ENCODE measurements at places on chromosomes 16 and 17.

- no peak for DNase-seq
These were observed 32.7 kb downstream of the CDK5R1 start for GRCh38 chr17:32519228-32520103.

DNA sequence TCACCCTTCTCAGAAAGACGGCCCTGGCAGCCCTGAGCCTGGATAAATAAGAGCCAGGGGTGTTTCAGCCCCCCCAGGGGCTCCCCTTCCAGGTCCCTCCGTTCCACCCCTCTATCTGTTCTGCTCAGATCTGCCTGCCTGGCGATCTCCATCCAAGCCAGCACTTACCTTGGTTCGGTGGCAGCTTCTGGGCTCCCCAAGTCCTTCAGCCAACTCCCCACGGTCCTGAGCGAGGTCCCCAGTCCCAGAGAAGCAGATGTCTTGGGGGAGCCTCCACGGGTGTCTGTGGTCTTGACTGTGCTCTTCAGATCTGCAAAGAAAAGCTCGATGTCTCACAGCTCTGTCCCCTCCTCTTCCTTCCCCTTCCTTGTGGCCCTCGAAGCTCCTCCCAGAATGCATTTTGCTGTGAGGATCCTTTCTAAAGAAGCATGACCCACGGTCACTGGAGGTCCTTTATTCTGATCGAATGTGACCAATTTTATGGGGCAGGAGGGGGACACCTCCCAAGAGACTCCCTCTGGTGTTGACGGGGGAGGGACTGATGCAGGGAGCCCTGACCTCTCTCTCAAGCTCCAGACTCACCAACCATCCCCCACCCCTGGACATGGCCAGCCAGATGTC lies at the start of gene PIK3R6:
Gene PIK3R6, minus strand, starts transcription at position 314 of the 621 bp plus-strand sequence. CDS start 17,880 bp downstream, outside the sequence.
- no peak for DNase-seq

DNA sequence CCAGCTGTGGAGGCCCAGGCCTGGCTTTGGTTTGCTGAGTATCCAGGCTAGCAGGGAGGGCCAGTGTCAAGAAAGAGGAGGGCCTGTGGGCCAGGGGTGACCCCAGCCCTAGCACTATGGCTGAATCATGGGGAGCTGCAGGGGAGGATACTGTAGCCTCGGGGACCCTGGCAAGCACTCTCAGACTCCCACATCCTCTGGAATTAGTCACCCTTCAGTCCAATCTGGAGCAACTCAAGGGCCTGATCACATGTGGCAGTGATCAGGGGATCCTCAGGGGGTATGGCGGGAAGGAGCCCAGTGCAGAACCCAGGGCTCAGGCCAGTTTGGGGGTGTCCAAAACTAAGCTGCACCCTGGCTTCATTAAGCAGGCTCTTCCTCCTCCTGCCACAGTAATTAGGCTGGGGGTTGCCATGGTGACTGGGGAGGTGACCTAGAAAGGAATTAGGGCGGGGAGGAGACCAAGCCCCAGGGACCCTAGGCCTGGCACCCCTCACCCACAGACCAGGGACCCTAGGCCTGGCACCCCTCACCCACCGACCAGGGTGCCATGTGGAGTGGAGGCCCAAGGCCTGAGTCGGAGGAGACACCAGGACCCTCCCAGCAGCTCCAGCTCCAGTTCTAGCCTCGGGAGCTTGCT lies 5.8 kb downstream of the NLGN2 start:
- no peak for DNase-seq

DNA sequence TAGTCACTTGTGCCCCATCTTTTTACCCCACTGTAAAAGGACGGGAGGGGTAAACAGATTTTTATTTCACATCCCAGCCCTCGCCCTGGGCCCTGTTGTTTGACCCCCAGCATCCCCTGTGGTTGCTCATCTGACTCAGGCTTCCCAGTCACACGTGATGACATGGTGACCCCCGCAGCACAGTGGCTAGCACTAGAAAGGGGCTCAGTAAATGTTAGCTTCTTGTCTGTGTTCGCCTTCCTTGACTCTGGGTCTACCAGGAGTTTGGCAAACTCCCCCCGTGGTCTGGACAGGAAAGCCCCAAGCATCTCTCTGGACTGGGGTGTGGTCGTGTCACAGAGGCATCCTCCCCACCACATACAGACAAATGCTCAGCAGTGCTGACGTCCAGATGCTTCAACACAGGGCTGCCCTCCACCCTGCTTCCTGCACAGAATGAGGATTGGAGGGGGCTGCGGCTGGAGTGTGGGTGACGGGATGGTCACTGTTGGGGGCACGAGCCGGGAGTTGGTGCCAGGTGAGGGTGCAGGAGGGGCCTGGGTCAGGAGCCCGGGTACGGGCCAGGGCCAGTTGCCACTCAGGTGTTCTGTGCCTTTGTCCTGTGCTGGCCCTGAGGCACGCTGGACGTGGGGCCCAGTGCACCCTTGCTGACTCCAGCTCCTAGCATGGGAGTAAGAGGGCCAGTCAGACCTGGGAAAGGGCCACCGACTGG lies 69.1 kb downstream of the METRNL start:
- no peak for DNase-seq

GRCh38 chr17:81049372-81049911 lies 14.5 kb downstream of the BAIAP2 start:
- DNase-seq, result no peak

DNA sequence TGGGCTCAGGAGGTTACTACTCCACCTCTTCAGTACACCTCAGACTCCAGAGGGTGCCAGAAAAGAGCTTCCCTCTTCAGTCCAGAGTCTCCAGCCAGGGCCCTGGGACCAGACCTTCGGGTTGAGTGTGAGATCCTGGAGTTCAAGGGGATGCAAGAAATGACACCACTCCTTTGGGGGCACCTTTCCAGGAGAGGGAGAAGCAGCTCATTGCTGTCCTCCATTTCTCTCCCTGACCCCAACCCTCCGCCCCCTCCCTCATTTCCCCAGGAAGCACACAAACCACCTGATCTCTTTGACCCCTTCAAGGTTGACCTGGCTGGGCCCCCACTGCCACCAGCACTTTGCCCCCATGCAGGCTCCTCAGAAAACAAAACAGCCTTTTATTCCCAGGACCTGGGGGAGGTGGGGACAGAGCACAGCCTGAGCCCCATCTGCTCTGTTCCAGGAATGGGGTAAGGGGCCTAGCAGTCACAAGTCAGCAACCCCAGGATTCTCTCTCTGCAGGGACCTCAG lies 21.4 kb downstream of the CDH5 start:
- no peak for DNase-seq

GRCh38 chr16:4685292-4685691 lies 8.1 kb upstream of the NUDT16L1 start:
- DNase-seq, result no peak
